Posterior vena cava (tissue), 2 donors: ENCODE measurements at places on chromosomes 7 and 10. TPM values are rescaled to one million over a fixed set of nuclear protein-coding genes. Genes with fewer than 3 reads are reported as not detected.

The CFAP43 gene
- 0.24 TPM for total RNA-seq

DNA sequence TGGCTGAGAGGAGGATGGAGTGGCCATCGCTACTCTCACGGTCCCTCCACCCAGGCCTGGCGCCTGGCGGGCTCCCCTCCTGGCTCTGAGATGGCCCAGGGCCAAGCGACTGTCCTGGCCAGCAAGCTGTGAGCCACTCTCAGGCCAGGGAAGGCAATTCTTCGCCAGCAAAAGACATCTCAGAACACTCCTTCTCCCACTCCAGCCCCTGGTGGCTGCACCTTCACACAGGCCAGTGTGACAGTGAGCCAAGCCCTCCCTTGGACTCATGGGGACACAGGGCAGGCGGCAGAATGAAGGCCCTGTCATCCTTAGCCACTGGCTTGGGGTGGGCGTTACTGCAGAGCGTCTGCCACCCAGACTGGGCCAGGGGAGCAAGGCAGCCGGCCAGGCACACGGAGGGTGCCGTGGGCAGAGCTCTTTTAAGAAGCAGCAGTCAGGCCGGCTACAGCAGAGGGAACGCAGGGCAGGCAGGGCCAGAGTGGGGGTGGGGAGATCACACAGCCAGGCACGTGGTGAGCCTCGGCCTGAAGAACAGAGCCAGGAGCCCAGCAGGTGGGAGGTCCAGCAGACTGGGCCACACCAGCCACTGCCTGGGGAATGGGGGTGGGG is 14.4 kb downstream of the STK32C start:
- DNase-seq, result peak; percentile 70

GRCh38 chr7:117769085-117769484 is 104.2 kb downstream of the CTTNBP2 start:
- no peak for DNase-seq

The BMS1 gene
- 11.9 TPM for total RNA-seq

The FOXI2 gene
- 0.14 TPM for total RNA-seq

The ACSL5 gene
- 13.1 TPM for total RNA-seq

DNA sequence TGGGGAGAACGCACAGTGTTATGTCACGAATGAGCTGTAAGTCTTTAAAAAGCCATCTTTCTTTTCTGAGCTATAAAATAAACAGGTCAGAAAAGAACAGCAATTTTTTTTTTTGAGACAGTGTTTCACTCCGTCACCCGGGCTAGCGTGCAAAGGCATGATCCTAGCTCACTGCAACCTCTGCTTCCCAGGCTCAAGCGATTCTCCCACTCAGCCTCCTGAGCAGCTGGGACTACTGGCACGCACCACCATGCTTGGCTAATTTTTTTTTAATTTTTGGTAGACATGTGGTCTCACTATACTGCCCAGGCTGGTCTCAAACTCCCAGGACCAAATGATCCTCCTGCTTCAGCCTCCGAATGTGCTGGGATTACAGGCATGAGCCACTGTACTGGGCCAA is 58.6 kb downstream of the PPP1R3C start:
- DNase-seq, result no peak

GRCh38 chr7:5437987-5438386 is 14.4 kb upstream of the TNRC18 start:
- DNase-seq, result no peak

The ENKUR gene
- total RNA-seq, result not detected

DNA sequence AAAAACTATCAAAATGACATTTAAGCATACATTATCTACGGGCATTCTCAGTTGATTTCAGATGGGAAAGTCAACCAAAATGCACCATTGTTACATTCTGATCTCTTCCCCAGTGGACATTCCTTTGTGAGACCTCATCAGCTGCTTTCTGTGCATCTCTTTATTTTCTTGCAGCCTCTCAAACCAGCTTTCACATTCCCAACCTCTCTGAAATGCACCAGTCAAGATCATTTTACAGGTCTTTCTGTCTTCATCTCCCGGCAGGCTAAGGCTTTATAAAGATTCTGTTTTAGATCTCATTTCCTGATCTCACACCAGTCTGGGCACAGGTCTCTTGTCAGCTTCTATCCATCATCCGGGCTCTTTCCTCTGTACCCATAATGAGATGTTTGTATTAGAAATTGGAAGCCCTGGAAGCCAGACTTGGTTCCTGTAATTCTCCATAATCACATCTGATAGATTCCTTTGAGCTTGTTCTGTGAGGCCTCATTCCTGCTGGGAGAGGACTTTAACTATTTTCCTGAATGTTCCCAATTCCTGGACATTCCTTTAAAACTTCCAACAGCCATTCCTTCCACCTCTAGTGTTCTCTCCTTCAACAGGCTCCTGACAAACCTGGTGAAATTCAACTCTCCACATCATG is 44.3 kb upstream of the ARL4A start:
- DNase-seq, result no peak

The ABCC2 gene
- 2.1 TPM for total RNA-seq

- DNase-seq, result no peak
These were observed 30.8 kb downstream of the ELAPOR2 start for GRCh38 chr7:87028636-87029035.

DNA sequence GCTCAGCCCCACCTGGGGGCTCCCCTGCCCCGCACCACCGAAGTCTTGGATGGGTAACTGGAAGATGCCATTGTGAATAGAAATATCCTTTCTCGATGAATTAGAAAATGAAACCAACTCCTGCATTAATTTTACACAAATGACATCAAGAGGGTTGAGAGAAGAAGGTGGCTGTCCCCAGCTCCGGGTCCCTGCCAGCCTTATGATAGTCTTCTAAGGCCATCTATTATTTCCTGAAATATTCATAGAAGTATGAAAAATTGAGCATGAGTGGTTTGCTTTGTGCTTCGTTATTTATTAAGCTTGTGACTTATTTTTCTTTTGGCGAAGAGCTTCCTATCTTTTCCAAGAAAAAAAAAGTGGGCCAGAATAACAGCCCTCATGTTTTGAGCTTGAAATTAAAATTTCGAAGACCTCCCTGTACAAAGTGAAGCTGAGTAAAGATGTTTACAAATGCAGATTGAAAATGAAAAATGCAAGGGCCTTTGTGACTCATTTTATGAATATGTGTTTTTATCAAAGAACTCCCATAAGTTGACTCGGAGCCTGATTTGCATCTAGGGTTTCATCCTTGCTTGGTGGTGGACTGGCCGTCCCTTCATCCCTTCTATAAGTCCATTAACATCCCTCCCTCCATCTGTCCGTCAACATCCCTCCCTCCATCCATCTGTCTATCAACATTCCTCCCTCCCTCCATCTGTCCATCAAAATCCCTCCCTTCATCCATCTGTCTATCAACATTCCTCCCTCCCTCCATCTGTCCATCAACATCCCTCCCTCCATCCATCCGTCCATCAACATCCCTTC is 20.5 kb upstream of the CFAP46 start:
- no peak for DNase-seq

The ASAH2B gene
- total RNA-seq, result 3.6 TPM

- no peak for DNase-seq
These were observed 201.6 kb downstream of the TAX1BP1 start for GRCh38 chr7:27941522-27941921.

The RNF133 gene
- total RNA-seq, result 0.76 TPM

- DNase-seq, result peak; percentile 37
These were observed 117.7 kb downstream of the ANKRD61 start for GRCh38 chr7:6148724-6149360.

The GNAI1 gene
- 36.1 TPM for total RNA-seq

The COL28A1 gene
- 0.46 TPM for total RNA-seq

The RBM48 gene
- 7.8 TPM for total RNA-seq

DNA sequence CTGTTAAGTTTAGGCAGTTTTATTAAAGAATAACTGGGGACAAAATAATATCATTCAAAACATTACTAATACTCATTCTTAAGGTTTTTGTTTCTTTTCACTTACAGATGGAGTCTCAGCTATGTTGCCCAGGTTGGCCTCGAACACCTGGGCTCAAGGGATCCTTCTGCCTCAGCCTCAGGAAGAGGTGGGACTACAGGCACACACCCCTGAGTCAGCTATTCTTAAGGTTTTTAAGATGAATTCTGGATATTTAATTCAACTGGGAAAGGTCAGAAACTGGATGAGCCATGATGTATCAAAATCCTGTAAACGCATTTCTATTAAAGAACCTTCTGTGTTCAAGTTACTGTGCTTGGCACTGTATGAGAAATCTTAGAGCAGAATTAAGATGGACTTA is 3.5 kb downstream of the OAT start:
- DNase-seq, result no peak

GRCh38 chr7:47786557-47787248 is 161.6 kb downstream of the PKD1L1 start:
- DNase-seq, result peak; percentile 87

The THSD7A gene
- 6.6 TPM for total RNA-seq

GRCh38 chr10:33026422-33026821 is 68.4 kb upstream of the ITGB1 start:
- no peak for DNase-seq

GRCh38 chr10:123742751-123743440 is 76.7 kb downstream of the GPR26 start:
- DNase-seq, result no peak

The NCOA4 gene
- 123 TPM for total RNA-seq

The KCP gene
- total RNA-seq, result 1.3 TPM

The AOAH gene
- total RNA-seq, result 6.1 TPM

DNA sequence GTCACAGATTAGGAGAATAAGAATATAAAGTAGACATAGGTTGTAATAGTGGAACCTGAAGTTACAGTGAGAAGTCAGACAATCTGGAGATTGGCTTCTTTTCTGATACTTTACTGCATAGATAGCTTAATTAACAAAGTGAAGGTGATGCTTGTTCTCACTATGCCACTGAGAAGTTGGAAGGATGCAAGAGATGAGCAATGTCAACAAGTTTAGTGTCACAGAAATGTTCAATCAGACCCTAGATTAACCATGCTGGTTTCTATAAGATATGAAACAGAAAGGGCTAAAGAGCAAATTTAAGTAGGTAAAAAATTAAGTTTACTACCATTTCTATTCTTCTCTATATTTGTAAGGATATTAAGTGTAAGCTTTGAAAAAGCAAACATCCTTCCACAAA is 838.6 kb upstream of the SORCS1 start:
- no peak for DNase-seq

The TEX36 gene
- total RNA-seq, result not detected

The PRSS37 gene
- total RNA-seq, result not detected

DNA sequence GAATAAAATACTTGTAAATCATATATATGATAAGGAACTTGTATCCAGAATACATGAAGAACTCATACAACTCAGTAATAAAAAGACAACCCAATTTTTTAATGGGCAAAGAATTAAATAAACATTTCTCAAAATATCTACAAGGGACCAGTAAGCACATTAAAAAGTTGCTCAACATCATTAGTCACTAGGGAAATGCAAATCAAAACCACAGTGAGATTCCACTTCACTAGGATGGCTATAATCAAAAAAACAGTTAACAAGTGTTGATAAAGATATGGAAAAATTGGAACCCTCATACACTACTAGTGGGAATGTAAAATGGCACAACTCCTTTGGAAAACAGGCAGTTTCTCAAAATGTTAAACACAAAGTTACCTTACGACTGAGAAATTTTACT is 40.3 kb upstream of the YAE1 start:
- DNase-seq, result no peak

The ACHE gene
- 9.4 TPM for total RNA-seq

DNA sequence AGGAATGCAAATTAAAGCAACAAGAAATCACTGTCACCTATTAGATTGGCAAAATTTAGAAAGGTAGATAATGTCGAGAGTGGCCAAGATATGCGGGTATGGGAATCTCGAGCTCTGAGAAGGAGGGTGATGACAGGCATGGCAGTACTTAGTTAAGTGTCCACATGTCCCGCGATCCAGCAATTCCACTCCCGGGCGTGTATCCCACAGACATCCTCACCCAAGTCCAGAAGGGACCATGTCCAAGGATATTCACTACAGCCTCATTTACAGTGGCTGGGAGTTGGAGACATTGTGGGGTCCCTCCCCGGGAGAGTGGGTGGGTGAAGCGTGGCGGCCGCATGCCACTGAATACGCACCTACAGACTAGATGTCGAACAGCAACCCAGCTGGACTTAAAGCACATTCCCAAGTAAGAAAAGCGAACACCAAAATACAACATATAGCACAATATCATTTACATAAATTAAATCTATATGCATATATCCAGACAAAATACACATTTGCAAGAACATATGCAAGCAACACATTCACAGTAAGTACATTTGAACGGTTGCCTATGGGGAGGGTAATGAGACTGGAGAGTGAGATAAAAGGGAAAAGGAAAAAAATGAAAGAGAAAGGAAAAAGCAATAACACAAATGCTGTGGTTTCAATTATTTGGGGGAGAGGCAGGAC is 9.9 kb downstream of the KCNH2 start:
- no peak for DNase-seq

The FGL2 gene
- 31.9 TPM for total RNA-seq

The GBX1 gene
- total RNA-seq, result not detected

DNA sequence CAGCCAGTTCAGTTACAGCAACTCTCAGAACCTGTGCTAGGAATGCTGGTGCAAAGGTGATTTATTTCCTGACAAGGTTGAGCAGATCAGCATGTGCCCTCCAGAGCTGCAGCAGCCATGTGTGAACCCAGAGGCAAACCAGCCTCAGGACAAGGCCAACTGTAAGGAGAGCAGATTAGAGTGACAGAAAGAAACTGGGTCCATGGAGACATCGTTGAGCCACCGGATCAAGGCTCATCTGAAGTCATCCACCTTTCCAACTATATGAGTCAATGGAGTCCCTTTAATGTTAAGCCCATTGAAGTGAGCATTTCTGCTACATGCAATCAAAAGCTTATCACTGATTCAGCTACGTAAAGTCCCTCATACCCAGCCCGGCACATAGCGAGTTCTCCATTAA is 26.4 kb downstream of the KCNMA1 start:
- DNase-seq, result no peak

GRCh38 chr7:105625986-105626385 is 44.7 kb upstream of the EFCAB10 start:
- DNase-seq, result no peak

DNA sequence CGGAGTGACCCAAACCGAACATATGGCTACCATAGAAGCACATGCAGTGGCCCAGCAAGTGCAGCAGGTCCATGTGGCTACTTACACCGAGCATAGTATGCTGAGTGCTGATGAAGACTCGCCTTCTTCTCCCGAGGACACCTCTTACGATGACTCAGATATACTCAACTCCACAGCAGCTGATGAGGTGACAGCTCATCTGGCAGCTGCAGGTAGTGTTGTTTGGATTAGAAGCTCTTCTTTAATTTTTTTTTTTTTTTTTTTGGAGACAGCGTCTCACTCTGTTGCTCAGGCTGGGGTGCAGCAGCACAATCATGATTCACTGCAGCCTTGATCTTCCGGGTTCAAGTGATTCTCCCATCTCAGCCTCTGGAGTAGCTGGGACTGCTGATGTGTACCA is 45.8 kb downstream of the NRF1 start:
- no peak for DNase-seq

DNA sequence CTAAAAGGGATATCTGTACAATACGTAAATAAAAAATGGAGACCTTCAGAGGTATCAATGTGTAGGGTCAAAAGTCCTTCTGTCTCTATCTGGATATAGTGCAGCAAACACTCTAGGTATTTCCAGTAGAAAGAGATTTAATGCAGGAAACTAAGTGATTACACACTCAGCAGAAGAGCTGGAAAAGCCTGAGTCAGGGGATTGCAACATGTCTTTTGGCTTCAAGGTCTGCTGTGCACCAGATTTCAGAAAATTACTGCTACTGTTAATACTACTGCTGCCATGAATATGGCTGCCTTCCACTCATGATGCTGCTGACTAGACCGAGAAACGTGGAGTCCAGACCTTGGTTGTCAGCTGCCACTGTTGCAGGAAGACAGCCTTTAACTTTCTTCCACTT is 94.9 kb upstream of the DLX6 start:
- DNase-seq, result no peak
